ENCODE measurements at places on chromosomes 7 and 10.

DNA sequence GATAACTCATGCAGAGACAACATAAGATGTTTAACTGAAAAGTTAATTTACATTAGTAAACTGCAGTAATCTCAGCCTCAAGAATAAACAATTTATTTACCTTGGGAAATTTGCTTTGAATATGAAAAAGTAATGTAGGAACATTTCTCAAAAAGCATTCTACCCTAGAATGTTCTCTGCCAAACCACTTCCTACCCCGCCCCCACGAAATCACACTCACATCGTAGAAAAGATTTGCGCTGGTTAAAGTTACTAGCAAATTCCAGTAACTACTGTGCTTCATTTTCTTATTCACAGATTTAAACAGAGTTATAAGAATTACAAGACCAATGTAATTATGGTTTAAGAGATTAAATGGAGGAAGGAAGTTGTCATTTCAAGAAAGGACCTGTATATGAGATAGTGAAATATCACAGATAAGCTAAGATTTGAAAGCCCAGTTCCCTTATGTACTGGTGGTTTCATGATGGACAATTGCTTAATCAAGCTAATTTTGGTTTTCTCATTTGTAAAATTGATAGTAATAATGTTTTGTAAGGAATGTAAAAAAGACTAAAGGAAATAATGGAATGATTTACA is 175.4 kb downstream of the GNAI1 start:
- no peak for DNase-seq

- no peak for DNase-seq
Observed at GRCh38 chr7:7159063-7159658, 23.2 kb upstream of the C1GALT1 start.

- DNase-seq: no peak
Observed at GRCh38 chr7:21071561-21072501, 285.1 kb upstream of the SP8 start.

- DNase-seq: peak; percentile 33
Observed at GRCh38 chr10:122307669-122308416, 36.7 kb downstream of the BTBD16 start.

DNA sequence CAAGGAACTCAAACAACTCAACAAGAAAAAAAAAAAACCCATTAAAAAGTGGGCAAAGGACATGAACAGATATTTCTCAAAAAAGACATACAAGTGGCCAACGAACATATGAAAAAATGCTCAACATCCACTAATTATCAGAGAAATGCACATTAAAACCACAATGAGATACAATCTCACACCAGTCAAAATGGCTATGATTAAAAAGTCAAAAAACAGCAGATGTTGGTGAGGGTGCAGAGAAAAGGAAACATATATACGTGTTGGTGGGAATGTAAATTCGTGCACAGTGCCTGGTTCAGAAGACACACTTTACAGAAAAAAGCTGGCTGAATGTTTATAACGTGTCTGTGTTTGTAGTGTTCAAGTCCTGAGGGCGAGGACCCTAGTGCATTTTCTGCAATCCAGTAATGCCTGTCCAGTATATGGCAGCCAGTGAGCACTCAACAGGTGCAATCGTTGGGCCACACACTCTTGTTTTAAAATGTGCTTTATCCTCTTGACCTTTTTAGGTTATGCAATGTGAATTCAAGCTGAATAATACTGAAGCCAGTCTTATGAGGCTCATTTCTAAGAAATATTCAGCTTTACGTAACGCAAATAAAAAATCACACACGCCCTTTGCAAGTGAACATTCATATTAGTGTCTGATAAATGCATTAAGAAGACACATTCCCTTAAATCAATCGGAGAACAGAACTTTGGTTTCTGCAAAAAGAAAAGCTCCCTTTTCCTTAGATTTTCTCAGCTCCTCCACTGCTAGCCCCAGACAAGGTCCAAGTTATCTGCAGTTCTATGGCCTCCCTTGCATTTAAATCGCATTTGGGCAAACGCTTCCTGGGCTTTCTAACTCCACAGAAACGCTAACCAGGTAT is 813 bp upstream of the MTURN start:
- DNase-seq: no peak

DNA sequence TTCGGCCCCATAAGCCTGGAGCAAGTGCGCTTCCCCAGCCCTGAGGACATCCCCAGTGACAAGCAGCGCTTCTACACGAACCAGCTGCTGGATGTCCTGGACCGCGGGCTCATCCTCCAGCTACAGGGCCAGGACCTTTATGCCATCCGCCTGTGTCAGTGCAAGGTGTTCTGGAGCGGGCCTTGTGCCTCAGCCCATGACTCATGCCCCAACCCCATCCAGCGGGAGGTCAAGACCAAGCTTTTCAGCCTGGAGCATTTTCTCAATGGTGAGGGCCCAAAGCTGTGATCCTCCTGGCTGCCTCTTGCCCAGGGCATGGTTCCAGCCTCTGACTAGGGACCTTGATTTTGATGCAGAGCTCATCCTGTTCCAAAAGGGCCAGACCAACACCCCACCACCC is 10.1 kb downstream of the IRF5 start:
- DNase-seq: no peak

GRCh38 chr7:48255046-48255445 is 83.8 kb downstream of the ABCA13 start:
- no peak for DNase-seq

DNA sequence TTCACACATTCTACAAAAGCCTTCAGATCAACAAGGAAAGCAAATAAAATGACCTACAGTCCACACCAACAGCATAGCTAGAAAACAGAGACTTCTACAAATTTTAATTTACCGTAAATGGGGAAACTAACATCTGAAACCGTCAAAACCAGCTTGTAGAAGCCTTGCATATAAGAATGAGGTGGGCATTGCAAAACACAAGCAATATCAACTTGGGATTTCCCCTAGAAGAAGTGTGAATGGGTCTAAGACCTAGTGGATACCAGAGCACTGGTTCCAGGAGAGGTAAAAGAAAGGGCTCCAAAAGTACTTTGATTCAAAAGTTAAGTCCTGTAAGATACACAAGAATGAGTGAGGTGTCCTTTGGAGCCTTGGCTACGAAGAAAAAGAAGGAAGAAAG is 18.7 kb downstream of the RTKN2 start:
- no peak for DNase-seq

- no peak for DNase-seq
Observed at GRCh38 chr10:78081292-78081691, 47.6 kb downstream of the RPS24 start.

- DNase-seq: no peak
Observed at GRCh38 chr10:88228130-88228529, 355.0 kb downstream of the RNLS start.

- no peak for DNase-seq
Observed at GRCh38 chr10:88953662-88954061, 1.1 kb upstream of the ACTA2 start.

- DNase-seq: no peak
Observed at GRCh38 chr10:92384741-92385140, 93.8 kb downstream of the MARCHF5 start.

- peak; percentile 72 for DNase-seq
Observed at GRCh38 chr10:119305860-119306513, 98.6 kb downstream of the GRK5 start.

GRCh38 chr10:93600446-93601145 is 439 bp downstream of the RBP4 start:
- DNase-seq: no peak

DNA sequence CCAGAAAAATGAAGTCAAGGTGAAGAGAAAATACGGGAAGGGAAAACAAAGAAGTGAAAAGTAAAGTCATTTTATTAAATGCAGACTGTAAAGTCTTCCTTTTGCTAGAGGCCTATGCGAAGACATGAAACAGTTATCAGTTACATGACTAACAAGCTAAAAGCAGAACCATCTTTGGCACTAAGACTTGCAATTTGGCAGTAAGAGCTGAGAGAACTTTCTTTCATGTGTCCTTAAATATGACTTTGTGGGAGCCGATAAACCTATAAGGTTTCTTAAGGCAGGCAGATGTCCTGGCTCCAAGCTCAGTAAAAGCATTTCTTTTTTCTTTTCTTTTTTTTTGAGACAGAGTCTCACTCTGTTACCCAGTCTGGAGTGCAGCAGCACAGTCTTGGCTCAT is 10.4 kb downstream of the ANLN start:
- DNase-seq: no peak

GRCh38 chr10:131155218-131155875 is 156.2 kb downstream of the TCERG1L start:
- no peak for DNase-seq

DNA sequence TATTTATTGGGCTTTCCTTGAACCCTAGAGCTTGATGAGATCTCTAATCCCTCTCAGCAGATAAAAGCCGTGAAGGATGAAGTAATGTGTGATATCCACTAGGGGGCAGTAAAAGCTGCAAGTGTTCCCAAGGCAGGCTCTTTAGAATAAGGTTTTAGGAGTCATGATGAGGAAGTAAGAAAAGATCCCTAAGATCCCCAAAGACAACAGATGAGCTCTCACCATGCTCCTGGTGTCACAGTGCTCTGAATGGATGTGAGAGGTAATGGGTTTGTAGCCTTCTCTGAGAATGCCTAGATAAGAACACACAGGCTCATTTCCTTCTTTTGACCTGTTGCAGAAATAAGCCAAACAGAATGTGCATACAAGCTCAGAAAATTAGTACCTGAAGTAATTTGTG is 70.4 kb upstream of the ITPRID1 start:
- no peak for DNase-seq
